ENCODE measurements at places on chromosomes 4 and X. TPM values are rescaled to one million over a fixed set of nuclear protein-coding genes. Genes with fewer than 3 reads are reported as not detected.

Gene F9
- total RNA-seq = not detected

Gene NDUFC1
- 48.8 TPM for total RNA-seq

Gene CFAP99
- 0.20 TPM for total RNA-seq

GRCh38 chr4:1745697-1746096 lies 24.4 kb downstream of the TACC3 start:
- H3K27me3 ChIP-seq = no peaks in the 10 kb centered on the region
- no peak for DNase-seq
- peaks cover 49% of the 10 kb centered on the region for H3K36me3 ChIP-seq
- H3K4me1 ChIP-seq = peaks cover 31% of the 10 kb centered on the region
- no peak overlapping the region for H3K27ac ChIP-seq
- no peak overlapping the region for H3K4me3 ChIP-seq

- no peak overlapping the region for H3K4me3 ChIP-seq
- no peaks in the 10 kb centered on the region for H3K27me3 ChIP-seq
- no peak overlapping the region for H3K27ac ChIP-seq
- no peaks in the 10 kb centered on the region for H3K4me1 ChIP-seq
- DNase-seq = no peak
- no peaks in the 10 kb centered on the region for H3K36me3 ChIP-seq
Observed at GRCh38 chr4:88398381-88398780, 19.7 kb downstream of the HERC6 start.
